ENCODE measurements at places on chromosomes 13 and 19.

DNA sequence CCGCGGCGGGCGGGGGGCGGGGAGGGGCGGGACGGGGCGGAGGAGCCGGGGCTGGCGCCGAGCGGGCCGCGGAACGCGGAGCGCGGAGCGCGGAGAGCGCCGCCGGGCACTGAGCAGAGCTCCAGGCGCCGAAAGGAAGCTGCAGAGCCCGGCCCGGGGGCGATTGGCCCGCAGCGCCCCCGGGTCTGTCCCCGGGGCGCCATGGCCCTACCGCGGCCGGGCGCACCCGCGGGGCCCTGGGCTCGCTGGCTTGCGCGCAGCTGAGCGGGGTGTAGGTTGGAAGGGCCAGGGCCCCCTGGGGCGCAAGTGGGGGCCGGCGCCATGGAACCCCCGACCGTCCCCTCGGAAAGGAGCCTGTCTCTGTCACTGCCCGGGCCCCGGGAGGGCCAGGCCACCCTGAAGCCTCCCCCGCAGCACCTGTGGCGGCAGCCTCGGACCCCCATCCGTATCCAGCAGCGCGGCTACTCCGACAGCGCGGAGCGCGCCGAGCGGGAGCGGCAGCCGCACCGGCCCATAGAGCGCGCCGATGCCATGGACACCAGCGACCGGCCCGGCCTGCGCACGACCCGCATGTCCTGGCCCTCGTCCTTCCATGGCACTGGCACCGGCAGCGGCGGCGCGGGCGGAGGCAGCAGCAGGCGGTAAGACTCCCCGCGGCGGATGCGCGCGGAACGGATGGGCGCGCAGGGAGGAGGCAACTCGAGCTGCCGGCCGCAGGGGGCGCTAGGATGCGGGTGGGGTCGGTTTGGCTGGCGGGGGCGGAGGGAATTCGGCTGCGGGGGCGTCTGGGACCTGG, at the start of gene PDE4A:
TSS of gene PDE4A (plus strand) at position 95 of the 796 bp plus-strand sequence. CDS start at position 322, 227 bp downstream.
- no peak for DNase-seq

GRCh38 chr13:49082653-49083536, 107.2 kb downstream of the FNDC3A start:
- DNase-seq = no peak

DNA sequence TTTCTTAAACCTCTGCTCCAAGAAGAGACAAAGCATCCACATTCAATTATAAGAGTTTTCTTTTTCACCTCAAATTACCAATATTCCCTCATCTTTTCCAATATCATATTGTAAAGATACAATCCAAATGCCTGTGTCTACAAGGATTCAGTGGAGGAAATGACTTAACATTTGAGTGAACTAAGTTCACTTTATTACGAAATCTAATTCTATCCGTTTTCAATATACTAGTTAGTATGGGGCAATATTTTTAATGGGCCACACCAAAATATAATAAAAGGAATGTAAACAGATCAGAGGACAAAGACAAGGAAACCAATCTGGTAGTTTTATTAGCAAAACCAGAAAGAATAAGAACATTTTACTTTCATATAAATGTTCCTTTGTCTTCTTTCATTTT, 136.0 kb downstream of the DCLK1 start:
- no peak for DNase-seq

DNA sequence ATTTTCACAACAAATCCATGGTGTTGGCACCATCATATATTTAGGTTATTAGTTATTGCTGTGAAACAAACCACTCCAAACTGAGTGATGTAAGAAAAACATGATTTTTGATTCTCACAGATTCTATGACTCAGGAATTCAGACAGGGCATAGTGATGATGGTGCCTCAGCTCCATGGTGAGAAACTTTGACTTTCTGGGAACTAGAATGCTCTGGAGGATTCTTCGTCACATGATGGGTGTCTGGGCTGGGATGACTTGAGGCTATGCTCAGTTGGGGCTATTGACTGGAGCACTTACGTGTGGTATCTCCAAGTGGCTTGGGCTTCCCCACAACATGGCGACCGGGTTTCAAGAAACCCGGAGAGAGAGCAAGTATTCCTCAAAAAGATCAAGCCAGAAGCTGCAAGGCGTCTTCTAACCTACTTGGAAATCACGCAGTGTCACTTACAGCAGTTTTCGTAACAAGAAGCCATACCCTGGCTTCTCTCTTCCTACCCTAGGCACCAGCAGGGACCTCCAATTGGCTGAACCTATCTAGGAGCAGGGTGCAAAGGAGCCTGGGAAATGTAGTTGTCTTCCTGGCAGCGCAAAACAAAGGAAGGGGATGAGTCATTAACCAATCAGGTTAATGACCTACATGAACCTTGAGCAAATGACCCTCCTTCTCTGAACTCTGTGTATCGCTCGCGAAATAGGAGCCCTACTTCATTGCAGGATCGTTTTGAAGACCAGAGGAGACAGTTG, 22.4 kb downstream of the VAV1 start:
- no peak for DNase-seq

- no peak for DNase-seq
These were observed 77.1 kb downstream of the DNAJC3 start for GRCh38 chr13:95754069-95754468.

- no peak for DNase-seq
These were observed 8.0 kb upstream of the SPATA13 start for GRCh38 chr13:24152292-24153214.

GRCh38 chr13:110512198-110512740, 49.3 kb downstream of the RAB20 start:
- no peak for DNase-seq
